Iris pigment epithelial cell (primary cell): ENCODE measurements at places on chromosomes 2 and 18.

- DNase-seq: no peak
Measured at GRCh38 chr2:163888591-163888990, 152.8 kb upstream of the FIGN start.

DNA sequence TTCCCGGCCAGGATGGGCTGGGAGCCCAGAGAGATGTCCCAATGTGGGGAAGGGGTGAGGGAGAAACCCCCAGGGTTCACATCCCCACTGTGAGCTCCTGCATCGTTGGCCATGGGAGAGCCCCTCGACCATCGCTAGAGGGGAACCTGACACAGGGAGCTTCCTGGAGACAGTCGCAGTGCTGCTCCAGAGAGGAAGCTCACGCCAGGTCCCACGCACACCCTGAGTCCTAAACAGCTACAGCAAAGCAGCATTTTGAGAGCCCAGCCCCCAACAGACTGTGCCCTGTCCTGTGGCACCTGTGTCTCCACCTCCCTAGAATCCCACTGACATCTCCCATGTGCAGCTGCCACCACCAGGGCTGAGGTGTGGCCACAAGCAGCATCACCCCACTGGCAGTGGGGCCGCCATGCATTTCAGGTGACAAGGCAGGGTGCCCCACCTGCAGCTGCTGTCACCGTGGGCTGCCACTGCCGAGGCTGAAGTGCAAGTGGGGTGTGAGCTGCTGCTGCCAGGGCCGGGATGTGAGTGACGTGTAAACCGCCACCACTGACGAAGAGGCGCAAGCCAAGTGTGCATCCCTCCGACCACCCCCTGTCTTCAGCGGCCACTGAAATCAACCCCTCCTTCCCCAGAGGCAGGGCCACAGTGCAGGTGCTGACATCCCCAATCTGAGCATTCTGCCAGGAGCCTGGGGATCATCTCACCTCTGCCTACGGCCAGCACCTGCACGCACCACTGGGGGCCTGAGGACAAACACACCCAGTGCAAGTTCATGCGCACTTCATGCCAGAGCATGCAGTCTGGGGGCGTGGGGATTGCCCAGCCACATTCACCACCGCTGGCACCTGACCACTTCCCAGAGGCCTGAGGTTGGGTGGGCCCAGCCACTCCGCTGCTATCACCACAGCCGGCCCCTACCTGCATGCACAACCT lies 467.7 kb upstream of the SALL3 start:
- DNase-seq: no peak

DNA sequence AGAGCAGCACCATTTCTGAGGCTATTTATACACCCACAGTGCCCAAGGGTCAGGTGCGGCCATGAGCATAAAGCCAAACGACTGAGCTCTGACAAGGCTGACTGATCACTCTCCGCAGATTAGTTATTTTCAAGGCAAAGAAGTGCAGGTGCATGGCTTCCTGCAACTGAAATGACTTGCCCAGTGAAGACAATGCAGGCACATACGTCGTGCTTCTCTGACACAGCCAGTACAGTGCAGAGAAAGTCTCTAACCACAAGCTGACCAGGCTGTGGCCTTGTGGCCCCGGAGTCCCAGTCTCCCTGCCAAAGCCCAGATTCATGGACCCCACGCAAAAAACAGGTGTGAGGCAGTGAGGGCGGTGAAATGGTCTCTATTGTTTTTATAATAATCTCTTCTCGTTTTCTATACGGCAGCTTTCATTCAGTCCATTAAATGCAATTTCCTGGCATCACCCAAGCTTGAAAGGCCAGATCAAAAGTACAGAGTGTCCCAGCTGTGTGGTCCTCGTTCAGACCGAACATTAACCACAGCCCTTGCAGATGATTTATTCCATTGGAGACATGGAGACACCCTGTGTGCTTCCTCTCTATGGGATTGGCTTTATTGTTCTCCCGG lies 447.0 kb upstream of the ID2 start:
- DNase-seq: no peak

GRCh38 chr2:147649998-147650397 lies 194.8 kb upstream of the ACVR2A start:
- no peak for DNase-seq

DNA sequence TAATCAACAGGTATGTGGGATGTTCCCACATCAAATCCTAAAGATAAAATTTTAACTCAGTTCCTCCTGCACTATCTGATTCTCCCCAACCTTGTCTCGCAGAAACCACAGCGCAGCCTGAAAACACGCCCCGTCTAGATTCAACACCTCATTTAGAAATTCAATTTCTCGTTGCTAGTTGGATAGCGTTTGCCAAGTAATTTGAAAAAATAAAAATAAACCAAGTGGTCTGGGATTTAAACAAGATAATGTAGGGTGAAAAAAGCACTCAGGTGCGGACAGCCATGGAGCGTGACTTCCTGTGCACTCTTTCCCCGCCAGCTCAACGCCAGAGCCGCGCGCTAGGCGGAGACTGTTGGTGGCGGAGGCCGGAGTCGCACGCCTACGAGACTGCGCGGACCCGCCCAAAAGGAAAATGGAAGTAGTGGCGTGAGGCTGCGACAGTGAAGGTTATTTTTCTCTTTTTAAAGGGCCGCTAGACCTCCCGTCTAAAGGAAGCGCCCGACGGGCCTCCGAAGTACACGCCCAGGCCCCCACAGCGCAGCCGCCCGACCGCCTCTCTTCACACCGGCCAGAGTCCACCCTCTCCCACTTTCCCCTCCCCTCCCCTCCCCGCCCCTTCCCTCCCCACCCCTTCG lies 615 bp upstream of the CCNT2 start:
- no peak for DNase-seq

GRCh38 chr18:8948471-8949149 lies 153.9 kb upstream of the NDUFV2 start:
- DNase-seq: peak; percentile 86

DNA sequence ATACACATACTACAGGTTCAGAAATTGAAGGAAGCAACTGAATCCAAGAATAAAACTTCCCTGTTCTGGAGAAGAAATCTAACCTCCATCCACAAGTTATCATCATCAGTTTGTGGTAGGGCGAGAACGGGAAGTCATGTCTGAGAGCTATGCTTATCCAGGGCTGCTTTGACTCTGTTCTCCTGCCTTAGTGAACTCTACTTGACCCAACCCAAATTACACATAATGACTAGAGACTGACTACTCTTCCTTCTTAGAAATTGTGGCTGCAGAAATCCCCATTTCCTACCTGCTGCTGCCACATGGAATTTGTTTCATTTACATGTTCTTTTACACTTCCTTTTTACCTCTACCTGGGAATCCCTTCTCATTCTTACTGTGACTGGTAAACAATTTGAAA lies 1102.6 kb upstream of the PIK3C3 start:
- DNase-seq: peak; percentile 65

- DNase-seq: no peak
Measured at GRCh38 chr2:19554520-19554919, 196.1 kb upstream of the OSR1 start.

DNA sequence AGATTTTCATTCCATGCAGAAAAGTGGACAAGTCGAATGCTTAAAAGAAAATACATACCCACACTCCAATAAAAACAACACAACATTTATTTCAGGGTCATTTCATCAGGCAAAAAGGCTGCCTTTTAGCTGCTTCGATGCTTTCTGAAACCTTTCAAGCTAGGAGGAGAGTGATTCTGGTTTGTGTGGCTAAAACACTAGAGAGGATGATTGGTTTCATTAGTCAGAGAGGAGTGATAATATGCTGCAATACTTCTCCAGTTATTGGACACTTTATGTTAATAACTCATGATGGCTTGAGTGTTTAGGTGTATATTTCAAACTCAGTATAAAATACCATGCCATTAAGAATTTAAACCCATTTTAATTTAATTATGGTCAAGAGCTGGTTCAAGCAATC lies 614.0 kb downstream of the SLC4A3 start:
- DNase-seq: peak; percentile 17

- DNase-seq: peak; percentile 43
Measured at GRCh38 chr18:55185391-55185790, 226.1 kb upstream of the CCDC68 start.

GRCh38 chr2:240060977-240061591 lies 7.8 kb upstream of the OR6B3 start:
- DNase-seq: peak; percentile 57

- DNase-seq: peak; percentile 61
Measured at GRCh38 chr18:49768051-49768391, 45.3 kb downstream of the ACAA2 start.

GRCh38 chr2:207149249-207150213 lies 16.2 kb downstream of the KLF7 start:
- no peak for DNase-seq

- no peak for DNase-seq
Measured at GRCh38 chr2:179307616-179308371, 43.2 kb upstream of the SESTD1 start.

DNA sequence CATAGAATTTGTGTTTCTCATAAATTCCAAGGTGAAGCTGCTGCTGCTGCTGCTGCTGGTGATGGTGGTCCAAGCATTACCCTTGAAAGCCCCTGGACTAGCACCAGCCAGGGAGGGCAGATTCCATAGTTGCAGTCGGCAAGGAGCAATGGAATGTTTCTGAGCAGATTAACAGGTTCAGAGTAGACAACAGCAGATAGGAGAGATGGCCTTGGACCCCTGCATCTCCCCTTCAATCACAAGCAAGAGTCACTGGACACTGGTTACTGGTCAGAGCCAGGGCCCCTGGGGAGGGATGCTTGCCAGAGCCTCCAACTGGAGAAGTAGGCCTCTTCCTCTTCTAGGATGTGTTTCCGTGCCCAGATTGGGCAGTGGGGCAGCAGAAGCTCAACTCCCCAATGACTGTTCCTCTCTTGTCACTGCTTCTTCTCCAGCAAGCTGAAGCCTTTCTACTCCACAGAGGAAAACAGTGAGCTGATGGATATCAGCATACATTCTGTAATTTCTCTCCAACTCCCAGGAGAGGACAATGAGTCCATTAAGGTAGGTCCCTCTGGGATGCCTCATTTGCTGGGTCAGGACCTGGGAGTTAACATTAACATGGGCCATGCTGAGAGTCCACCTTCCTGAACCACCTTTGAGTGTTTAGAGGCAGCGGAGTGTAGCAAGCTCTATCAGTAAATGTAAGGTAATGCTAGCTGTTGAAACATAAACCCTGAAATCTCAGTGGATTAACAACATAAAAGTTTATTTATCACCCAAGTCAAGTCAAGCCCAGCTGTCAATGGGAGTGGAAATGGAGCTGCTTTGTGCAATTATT lies 35.3 kb downstream of the MROH2A start:
- DNase-seq: no peak

DNA sequence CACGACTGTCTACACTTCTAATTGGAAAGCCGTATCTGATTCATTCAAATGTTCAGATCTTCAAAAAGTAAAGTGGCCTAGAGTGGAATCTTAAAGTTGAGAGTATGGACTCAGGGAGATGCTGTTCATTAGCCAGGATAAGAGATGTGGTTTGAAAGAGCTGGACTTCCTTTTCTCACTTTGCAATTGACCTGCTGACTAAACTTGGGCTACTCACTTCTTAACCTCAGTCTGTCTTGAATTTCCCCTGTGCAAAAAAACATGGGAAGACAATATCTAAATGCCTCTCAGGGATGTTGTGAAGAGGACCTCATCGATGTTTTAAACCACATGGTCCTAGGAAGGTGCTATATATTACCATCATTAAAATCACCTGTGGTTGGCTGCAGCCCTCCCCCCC lies 64.1 kb downstream of the BCL2 start:
- DNase-seq: no peak

DNA sequence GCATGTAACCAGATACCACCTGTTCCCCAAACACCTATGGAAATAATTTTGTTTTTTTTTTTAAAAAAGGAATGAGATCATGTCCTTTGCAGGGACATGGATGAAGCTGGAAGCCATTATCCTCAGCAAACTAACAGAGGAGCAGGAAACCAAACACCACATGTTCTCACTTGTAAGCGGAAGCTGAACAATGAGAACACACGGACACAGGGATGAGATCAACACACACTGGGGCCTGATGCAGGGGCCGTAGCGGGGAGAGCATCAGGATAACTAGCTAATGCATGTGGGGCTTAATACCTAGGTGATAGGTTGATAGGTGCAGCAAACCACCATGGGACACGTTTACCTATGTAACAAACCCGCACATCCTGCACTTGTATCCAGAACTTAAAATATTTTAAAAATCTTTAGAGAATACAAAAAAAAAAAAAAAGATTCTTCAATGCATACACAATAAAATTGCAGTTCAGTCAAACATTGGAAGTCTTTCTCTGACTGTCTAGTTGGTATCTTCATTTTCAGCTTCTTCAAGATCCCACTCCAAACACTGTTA lies 11.6 kb upstream of the CASP10 start:
- DNase-seq: peak; percentile 34

- no peak for DNase-seq
Measured at GRCh38 chr18:46541626-46542189, 115.3 kb downstream of the LOXHD1 start.

- peak; percentile 83 for DNase-seq
Measured at GRCh38 chr18:55012008-55012407, 52.7 kb upstream of the CCDC68 start.

DNA sequence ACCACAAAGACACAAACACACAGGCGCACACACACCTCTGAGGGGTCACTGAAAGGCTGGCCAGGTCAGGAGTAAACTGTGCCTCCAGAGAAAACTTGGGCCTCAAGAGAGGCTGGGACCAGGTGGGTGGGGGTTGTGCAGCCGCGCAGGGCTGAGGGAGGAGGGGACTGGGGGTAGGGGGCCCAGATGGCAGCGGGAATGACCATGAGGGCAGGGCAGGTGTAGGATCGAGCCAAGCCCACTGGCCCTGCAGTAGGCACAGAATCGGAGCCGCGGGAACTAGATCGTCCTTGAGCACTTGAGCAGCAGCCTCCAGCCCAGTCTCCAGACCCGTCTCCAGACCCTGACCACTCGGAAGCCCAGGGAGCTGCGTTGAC lies 36.8 kb downstream of the ANKMY1 start:
- DNase-seq: no peak

DNA sequence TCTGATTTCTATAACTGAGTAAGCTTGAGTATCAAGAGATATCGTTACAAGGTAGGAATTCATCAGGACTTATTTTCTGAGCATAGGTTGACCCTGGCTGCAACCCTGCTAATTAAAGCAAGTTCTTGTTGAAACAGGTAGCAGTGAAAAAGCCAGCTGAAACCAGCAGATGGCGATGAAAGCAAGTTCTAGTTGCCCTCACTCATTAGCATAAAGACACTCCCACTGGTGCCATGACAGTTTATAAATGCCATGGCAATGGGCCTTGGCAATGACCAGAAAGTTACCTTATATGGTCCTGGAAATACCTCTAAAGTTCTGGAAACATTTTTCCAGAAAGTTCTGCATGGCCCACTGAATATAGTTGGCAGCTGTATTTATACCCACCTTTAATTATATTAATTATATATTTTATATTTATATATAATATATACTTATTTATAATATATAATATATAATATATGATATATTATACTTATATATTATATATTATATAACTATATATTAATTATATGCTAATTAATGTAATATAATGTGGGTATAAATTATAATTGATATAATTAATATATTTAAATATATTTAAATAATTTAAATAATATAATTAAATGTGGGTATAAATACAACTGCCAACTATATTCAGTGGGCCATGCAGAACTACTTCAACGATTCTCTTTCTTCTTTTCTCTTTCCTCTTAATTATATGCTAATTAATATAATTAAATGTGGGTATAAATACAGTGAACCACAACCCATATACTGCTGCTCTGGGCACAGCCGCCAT lies 188.0 kb downstream of the CDH7 start:
- DNase-seq: peak; percentile 24
